ENCODE measurements at places on chromosomes 1 and 21.
A peak's percentile ranks its signal among the peaks of the same experiment; 100 is the strongest.

- no peak for DNase-seq
Observed at GRCh38 chr1:175116210-175116798, 48.7 kb downstream of the TNN start.

- DNase-seq: no peak
Observed at GRCh38 chr1:9231648-9232332, 2.8 kb upstream of the H6PD start.

- DNase-seq: peak; percentile 14
Observed at GRCh38 chr21:33644383-33645074, 2.2 kb downstream of the ITSN1 start.

DNA sequence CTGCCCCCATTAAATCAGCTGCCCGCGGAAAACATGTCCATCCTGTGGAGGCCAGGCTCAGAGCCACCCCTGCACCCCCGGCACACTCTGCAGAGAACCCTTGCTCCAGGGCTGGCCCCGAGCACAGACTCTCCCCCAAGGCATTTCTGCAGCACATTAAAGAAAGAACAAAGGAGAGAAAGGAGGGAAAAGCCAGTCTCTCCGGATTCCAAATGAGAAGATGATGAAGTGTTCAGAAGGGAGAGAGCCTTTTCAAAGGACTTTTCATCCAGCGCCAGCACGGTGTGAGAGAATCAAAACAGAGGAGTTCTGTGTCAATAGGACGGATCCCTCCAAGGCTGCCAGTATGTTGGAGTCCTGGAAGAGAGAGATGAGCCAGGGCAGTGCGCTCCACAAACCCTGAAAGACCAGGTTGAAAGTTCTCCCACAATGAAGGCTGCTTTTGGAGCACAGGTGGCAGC is 498.3 kb downstream of the NPHP4 start:
- DNase-seq: no peak

GRCh38 chr1:177257128-177257527 is 86.4 kb downstream of the BRINP2 start:
- DNase-seq: no peak

- no peak for DNase-seq
Observed at GRCh38 chr21:39555911-39556590, 56.7 kb upstream of the B3GALT5 start.

- no peak for DNase-seq
Observed at GRCh38 chr1:179719272-179719671, 23.8 kb upstream of the FAM163A start.

DNA sequence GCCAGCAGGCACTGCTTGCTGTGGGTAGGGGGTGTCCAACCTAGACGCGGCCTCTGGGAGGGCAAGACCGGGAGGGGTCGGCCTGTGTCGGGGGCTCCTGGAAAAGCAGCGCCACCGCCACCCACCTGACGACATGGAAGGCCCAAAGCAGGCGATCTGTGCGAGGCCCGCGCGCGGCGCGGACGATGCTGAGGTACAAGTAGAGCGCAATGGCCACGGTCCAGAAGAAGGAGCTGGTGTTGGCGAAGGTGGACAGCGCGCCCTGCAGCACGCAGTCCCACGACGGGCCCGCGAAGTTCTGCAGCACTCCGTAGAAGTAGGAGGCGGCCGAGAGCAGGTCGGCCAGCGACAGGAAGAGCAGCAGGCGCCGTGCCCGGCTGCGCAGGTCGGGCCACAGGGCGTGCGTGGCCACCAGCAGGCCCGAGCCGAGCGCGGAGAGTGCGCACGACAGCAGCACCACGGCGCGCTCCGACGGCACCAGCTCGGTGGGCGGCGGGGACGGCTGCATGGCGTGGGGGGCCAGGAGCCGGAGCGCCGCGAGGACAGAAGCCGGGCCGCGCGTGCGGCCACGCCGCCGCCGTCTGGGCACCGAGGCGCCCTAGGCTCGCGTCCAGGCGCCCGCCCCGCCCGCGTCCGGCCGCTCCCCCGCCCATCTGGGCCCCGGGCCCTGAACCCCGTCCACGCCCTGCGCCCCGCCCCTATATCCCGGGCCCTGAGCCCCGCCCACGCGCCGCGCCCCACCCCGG is at the start of gene GPR157:
Gene GPR157, minus strand, starts transcription at position 583 of the 746 bp plus-strand sequence. Its CDS starts 75 bp downstream, at position 508.
- peak; percentile 91 for DNase-seq

DNA sequence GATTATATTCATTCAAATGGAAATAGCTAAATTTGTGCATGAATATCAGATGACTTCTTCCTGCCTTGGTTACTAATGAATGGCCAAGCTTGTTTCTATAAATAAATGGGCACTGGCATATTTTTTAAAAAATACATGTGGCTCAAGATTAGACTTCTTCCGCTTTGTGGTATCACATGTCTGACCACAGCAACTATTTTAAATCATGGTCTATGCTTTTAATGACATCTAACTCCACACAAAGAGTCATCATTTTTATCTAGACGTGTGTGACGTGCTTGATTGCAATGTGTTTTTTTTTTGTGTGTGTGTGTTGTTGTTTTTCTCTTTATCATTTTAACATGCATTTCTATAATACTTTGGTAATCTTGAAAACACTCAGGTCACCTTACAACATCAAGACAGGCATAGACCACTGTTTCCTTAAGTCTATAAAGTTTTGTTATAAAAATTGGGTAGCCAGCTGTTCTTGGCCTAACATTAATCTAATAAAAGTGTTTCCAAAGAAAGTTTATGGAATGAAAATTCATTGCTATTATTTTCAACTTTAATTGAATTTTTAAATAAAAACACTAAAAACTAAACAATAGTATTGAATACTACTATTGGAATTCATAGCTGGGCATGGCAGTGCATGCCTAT is 29.5 kb downstream of the RGS1 start:
- DNase-seq: peak; percentile 75

GRCh38 chr1:168829876-168830275 is 100.9 kb upstream of the DPT start:
- no peak for DNase-seq

- no peak for DNase-seq
Observed at GRCh38 chr1:43563876-43564539, 33.3 kb downstream of the PTPRF start.

GRCh38 chr1:16012590-16013219 is 5.1 kb downstream of the HSPB7 start:
- DNase-seq: peak; percentile 85

GRCh38 chr1:19765623-19766022 is 34.1 kb downstream of the TMCO4 start:
- DNase-seq: no peak

GRCh38 chr1:10900251-10900651 is 103.8 kb upstream of the CASZ1 start:
- DNase-seq: no peak

DNA sequence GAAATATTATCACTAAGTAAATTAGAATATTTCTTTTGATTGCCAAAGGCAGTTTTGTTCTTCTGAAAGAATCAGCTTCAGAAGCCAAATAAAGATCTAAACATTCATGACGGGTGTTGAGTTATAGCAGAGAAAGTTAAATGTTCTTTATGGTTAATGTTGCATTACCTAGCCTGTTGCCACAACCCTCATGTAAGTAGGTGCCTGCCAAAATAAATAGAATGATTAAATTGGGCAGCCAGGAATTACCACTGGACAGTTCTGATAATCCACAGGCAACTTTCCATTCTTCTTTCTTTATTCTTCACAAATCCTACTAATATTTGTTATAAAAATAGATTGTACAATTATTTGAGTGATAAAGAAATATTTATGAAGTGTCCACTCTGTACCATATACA is 217.9 kb upstream of the NRIP1 start:
- DNase-seq: no peak

- no peak for DNase-seq
Observed at GRCh38 chr1:229136822-229137221, 134.1 kb upstream of the RAB4A start.

DNA sequence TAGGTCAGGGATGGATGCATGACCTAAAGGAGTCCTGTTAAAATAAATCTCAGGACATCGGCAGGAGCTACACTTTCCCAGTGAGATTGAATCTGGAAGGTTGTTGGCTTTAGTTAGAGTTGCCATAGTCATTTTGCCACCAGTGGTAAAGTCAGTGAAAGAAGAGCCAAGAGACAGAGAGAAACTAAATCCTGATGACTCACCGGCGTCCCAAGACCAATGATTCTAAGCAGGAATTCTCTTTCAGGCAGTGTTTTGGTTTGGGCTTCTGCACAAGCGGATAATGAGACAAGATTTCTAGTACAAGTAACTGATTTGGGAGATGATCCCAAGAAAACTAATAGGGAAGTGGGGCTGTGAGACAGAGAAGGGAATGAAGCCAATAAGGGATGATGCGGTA is 88.8 kb upstream of the ETS2 start:
- DNase-seq: no peak

DNA sequence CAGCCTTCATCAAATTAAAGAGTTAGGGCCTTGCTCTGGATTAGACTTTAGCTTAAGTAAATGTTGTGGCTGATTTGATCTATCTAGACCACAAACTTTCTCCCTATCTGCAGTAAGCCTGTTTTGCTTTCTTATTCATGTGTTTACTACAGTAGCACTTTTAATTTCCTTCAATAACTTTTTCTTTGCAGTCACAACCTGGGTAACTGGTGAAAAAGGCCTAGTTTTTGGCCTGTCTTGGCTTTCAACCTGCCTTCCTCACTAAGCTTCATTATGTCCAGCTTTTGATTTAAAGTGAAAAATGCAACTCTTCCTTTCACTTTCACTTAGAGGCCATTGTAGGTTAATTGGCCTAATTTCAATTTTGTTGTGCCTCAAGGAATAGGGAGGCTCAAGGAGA is 12.5 kb upstream of the LPGAT1 start:
- no peak for DNase-seq

- no peak for DNase-seq
Observed at GRCh38 chr1:150282558-150282958, 204 bp downstream of the CIART start.

- no peak for DNase-seq
Observed at GRCh38 chr1:214976665-214977064, 105.9 kb upstream of the KCNK2 start.

DNA sequence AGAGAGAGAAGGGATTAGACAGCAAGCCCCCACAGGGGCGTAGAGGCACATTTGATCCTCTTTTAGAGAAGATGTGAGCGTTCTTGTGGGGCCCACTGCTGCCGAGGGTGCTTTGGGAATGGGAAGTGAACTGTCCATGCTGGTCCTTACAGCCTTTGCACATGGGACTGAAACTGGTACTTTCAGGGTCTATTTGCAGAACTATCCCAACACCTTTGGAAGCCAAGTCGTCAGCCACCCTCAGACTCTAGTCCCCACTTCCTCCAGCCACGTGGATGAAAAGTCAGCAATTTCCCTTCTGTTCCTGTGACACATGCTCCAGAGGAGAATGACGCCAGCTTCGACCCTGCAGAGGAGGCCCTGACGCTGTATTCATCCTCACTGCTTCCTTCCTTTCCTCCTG is 2.6 kb upstream of the RAB7B start:
- no peak for DNase-seq

DNA sequence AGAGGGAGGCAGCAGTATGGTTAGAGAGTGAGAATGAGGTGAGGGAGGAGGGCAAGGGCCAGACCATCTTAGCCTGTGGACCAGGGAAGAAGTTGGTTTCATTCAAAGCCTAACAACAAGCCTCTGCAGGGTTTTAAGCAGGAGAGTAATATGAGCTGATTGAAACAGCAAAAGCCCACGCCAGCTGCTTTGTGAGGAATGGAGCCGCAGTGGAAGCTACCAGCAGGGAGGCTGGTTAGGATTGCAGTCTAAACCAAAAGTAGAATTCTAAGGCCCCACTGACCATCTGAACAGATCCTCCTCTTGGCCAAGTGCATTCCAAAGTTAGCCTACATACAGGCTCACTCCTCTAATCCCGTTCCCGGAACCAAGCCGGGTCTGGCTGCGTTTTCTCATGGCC is 44.8 kb downstream of the OLFML3 start:
- DNase-seq: no peak

GRCh38 chr1:10546896-10547295 is 72.1 kb downstream of the PEX14 start:
- no peak for DNase-seq

GRCh38 chr1:183101841-183102276 is 78.6 kb downstream of the LAMC1 start:
- no peak for DNase-seq

GRCh38 chr1:207423560-207424292 is 30.4 kb upstream of the CR2 start:
- DNase-seq: no peak

DNA sequence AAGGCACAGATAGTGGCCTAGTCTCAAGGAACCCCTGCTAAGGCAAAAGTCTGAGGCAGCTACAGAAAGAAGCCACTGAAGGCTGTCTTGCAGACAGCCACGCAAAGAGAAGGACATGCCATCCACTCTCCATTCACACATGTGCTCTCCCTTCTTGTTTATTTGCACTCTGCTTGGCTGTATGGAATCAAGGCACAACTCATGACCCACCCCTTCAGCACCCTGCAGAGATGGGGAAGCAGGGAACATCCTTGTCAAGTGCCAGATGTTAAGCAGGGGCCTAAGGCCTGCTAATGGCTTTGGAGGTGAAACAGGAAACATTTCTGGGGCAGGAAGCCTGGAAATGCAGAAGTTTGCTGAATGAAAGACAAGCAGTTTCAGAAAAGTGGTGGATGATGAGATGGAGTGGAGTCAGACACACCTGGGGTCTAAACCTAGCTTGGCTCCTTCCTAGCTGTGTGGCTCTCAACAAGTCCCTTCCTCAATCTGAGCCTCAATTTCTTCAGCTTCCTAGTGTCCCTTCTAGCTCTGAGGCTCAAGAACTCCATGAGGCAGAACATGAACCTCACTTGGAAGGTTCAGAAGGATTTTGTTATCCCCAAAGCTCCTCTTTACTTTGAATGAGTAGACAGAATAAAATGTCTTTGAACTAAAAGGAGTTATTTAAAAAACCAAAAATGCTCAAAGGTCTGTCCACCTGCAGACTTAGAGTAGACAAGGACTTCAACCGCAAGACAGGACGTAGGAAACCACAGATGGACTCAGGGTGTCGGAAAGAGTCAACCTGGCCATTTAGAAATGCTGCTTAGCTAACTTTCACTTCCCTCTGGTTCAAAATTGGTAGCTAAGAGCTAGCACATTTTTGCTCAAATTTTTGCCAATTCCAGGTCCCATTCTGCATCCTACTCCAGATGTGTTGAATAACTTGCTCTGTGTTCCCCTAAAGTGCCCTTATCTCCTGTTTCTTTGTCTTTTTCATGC is 283.1 kb downstream of the PLPP3 start:
- DNase-seq: no peak

- no peak for DNase-seq
Observed at GRCh38 chr1:112686417-112686816, 12.0 kb downstream of the MOV10 start.

- DNase-seq: no peak
Observed at GRCh38 chr1:75742047-75742625, 17.6 kb downstream of the ACADM start.

DNA sequence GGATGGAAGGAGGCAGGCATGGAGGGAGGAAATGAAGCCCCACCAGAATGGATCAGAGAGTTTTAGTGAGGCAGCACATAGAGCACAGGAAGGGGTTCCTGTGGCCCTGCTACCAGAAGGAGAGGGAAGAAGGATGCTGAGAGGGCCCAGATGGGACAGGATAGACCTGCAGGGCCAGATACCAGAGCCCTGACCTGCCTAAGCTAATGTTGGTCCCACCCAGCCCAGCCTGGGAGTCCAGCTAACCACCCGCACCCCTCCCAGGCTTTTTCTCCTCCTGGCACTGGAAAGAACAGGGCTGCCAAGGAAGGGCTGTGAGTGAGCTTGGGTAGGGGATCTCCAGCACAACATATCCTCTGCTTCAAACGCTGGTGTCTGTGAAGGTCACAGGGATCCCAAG is 6.9 kb downstream of the NECTIN4 start:
- DNase-seq: no peak

GRCh38 chr1:167086033-167086432 is 4.1 kb downstream of the GPA33 start:
- DNase-seq: no peak

All from hematopoietic multipotent progenitor cell treated with erythropoietin and hydrocortisone succinate and interleukin-3 and kit ligand, for 6 days (in vitro differentiated cells).